ENCODE measurements at places on chromosomes 3 and 15. TPM values are rescaled to one million over a fixed set of nuclear protein-coding genes. Genes with fewer than 3 reads are reported as not detected.

DNA sequence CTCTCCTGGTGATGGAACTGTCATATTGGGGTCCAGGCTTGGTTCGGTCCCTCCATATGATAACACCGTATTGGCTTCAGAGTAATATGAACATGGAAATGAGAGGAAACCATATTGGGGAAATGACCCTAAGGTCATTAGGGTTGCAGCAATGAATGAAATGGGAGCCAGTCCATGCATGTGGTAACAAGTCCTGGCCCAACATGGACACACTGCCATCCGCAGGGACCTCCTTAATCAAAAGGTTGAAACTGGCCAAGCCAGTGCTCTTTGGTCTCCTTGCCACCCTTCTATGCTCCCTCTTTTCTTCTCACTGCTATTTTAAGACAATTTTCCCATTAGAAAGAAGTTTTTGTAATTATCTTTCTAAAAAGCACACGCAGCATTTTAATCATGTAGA is 8.3 kb downstream of the SHC4 start:
- DNase-seq, result no peak

GRCh38 chr15:31327669-31328427 is 1.2 kb downstream of the KLF13 start:
- DNase-seq, result peak; percentile 55

GRCh38 chr3:67500709-67501108 is 153.7 kb downstream of the SUCLG2 start:
- no peak for DNase-seq

GABPB1 gene
- polyA plus RNA-seq, result 38.9 TPM

TIMP4 gene
- 0.33 TPM for polyA plus RNA-seq

PARP15 gene
- polyA plus RNA-seq, result 0.94 TPM

GRCh38 chr3:101833446-101833974 is 15.8 kb upstream of the NFKBIZ start:
- DNase-seq, result no peak

- DNase-seq, result no peak
These were observed 140.0 kb downstream of the MEIS2 start for GRCh38 chr15:36960179-36960946.

All from right lung (tissue), 10 donors.